ENCODE measurements at places on chromosomes 6 and 20.

DNA sequence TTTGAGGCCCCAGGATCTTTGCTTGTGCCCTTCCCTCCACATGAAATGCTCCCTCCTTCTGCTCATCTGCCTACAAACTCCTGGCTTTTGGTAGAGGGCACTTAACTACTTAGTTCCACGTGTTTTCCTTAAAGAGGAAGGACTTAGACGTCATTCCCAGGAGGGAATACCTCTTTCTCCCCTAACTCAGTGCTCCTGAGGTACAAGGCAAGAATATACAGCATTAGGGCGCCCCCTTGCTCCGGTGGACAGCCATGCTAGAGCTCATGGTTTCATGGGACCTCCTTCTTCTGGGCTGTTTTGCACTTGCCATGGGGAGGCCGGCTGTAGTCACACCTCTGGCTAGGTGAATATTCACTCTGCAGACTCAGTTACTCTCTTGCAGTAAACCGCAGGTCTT, 93.8 kb upstream of the LY86 start:
- no peaks in the 10 kb centered on the region for H3K4me1 ChIP-seq
- no peak overlapping the region for H3K27ac ChIP-seq
- ATAC-seq, result no peak

- H3K4me3 ChIP-seq, result no peak overlapping the region
- H3K27ac ChIP-seq, result no peak overlapping the region
- no peak for ATAC-seq
- H3K4me1 ChIP-seq, result no peaks in the 10 kb centered on the region
- H3K36me3 ChIP-seq, result no peaks in the 10 kb centered on the region
- H3K27me3 ChIP-seq, result peaks cover 18% of the 10 kb centered on the region
These were observed 12.8 kb upstream of the DTNBP1 start for GRCh38 chr6:15675536-15676220.

DNA sequence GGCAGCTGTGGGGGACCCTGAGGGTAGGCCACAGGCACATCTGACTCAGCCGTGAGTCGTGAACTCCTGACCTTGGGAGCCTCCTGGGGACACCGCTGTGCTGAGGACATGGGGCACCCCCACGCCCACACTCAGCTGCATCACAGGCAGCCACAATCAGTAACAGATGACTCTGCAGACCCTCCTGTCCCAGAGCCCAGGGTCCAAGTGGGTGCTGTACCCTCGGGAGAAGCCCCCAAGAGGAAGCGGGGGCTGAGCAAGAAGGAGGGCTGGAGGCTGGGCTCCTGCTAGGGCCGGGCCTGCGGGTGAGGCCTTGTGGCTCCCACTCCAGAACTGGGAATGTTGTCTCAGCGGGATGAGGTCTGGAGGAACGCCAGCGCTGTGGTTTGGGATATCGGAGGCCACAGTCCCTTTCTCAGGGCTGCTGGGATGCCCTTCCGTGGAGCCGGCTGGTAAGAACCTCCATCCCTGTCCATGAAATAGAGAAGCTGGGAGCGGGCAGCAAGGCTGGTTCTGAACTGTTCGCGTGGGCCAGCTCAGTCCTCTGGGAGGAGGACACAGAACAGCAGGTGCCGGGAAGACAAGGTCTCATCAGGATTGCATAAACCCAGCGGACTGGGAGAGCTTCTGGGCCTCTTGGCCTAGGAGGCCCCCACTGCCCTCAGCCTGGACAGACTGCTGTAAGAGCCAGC, 3.1 kb upstream of the LAMA5 start:
- no peaks in the 10 kb centered on the region for H3K36me3 ChIP-seq
- peak overlapping the region; percentile 97 for H3K27ac ChIP-seq
- peaks cover 8% of the 10 kb centered on the region for H3K27me3 ChIP-seq
- H3K4me3 ChIP-seq, result no peak overlapping the region

DNA sequence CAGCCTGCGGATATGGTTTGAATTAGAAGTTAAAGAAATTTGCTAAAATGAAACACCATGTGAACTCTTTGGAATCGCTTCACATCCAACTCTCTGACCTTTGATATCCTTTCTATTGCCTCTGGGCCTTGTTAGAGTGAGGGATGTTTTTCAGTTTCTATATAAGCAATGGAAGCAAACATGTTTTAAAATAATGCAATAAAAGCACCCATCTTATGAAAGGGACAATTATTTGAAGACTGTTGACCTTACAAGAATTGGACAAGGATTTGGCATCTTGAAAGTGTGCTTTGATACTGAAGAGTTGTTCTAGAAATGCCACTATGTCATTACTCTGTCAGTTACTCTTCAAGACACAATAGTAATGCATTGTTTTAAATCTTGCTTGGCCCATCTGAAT, 221.4 kb downstream of the PLCB4 start:
- no peak overlapping the region for H3K4me3 ChIP-seq
- no peaks in the 10 kb centered on the region for H3K4me1 ChIP-seq

- H3K4me3 ChIP-seq, result no peak overlapping the region
- peak overlapping the region; percentile 48 for H3K27ac ChIP-seq
- H3K4me1 ChIP-seq, result peaks cover 36% of the 10 kb centered on the region
These were observed 18.3 kb downstream of the RPS6KA2 start for GRCh38 chr6:166608774-166609173.

DNA sequence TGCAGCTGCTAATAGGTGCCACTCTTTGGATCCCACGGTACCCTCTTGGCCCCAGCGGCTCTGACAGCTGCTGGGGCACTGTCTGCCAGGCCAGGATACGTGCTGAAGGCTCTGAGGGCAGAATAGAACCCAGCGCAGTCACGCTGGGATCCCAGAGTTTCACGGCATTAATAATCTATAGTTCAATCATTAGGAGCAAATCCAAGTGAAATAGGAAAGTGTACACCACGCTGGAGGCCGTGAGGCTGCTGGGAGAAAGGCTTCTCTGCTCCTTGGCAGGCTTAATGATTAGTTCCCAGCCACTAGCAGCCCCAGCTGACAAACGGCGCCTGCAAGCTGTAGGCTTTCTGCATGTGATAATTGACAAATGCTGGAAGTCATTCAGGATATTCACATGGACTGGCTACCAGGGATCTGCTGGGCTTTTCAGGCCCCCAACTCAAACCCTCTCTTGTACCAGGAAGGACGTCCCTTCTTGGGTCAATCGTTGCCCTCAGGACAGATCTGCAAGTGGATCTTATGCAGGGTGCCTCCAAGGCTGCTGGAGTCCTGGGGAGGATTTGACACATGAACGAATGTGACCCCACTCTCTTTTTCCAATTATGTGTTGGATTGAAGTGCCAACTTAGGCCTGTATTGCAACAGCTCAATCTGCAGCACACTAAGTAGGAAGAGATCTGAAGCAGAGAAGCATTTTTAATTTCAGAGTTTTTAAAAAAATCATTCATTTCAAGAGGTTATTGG, 50.1 kb upstream of the INSM1 start:
- H3K27me3 ChIP-seq, result no peaks in the 10 kb centered on the region
- no peak for ATAC-seq
- H3K36me3 ChIP-seq, result no peaks in the 10 kb centered on the region
- no peak overlapping the region for H3K27ac ChIP-seq

GRCh38 chr6:14312587-14312986, 195.0 kb downstream of the CD83 start:
- no peak for ATAC-seq
- H3K27ac ChIP-seq, result no peak overlapping the region
- no peaks in the 10 kb centered on the region for H3K36me3 ChIP-seq
- H3K4me1 ChIP-seq, result no peaks in the 10 kb centered on the region

- H3K4me1 ChIP-seq, result no peaks in the 10 kb centered on the region
- no peaks in the 10 kb centered on the region for H3K36me3 ChIP-seq
- no peak overlapping the region for H3K4me3 ChIP-seq
- ATAC-seq, result no peak
- no peak overlapping the region for H3K27ac ChIP-seq
- H3K27me3 ChIP-seq, result no peaks in the 10 kb centered on the region
These were observed 101.1 kb downstream of the HIVEP1 start for GRCh38 chr6:12113190-12113577.

GRCh38 chr6:11356404-11357155, 124.1 kb upstream of the NEDD9 start:
- peak overlapping the region; percentile 68 for H3K27ac ChIP-seq
- no peak overlapping the region for H3K4me3 ChIP-seq
- H3K4me1 ChIP-seq, result no peaks in the 10 kb centered on the region
- H3K27me3 ChIP-seq, result no peaks in the 10 kb centered on the region
- ATAC-seq, result peak; percentile 80
- H3K36me3 ChIP-seq, result no peaks in the 10 kb centered on the region

- H3K36me3 ChIP-seq, result peaks cover 50% of the 10 kb centered on the region
- no peak overlapping the region for H3K4me3 ChIP-seq
- no peaks in the 10 kb centered on the region for H3K4me1 ChIP-seq
- H3K27me3 ChIP-seq, result no peaks in the 10 kb centered on the region
- ATAC-seq, result no peak
These were observed 34.7 kb upstream of the TIAM2 start for GRCh38 chr6:154960299-154960843.

DNA sequence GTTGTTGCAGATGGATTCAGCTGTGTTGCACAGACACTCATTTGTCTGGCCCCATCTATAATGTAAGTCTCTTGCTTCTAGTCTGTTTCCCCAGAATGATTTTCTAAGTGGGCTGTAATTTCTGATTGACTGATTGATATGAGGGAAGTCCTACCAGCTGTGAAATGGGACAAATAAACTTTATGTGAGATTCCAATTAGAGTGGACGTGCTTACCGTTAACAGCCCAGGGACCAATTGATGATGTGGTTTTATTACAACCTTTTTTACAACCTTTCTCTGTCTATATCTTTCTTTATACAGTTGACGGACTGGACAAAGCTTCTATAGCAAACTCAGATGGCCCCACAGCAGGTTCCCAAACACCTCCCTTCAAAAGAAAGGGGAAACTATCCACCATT, 33.9 kb downstream of the PHACTR2 start:
- no peak overlapping the region for H3K4me3 ChIP-seq
- H3K27ac ChIP-seq, result no peak overlapping the region
- H3K27me3 ChIP-seq, result no peaks in the 10 kb centered on the region
- peaks cover 12% of the 10 kb centered on the region for H3K36me3 ChIP-seq
- ATAC-seq, result no peak
- peaks cover 10% of the 10 kb centered on the region for H3K4me1 ChIP-seq
